ENCODE measurements at places on chromosomes 5 and 9.
A peak's percentile ranks its signal among the peaks of the same experiment; 100 is the strongest.

- DNase-seq: no peak
Observed at GRCh38 chr9:13369431-13369830, 89.9 kb upstream of the MPDZ start.

- peak; percentile 51 for DNase-seq
Observed at GRCh38 chr9:33165263-33166151, 1.6 kb downstream of the B4GALT1 start.

GRCh38 chr9:99431103-99431502, 209.0 kb downstream of the SEC61B start:
- no peak for DNase-seq

GRCh38 chr9:108863891-108864290, 1.8 kb downstream of the ACTL7A start:
- DNase-seq: no peak

- no peak for DNase-seq
Observed at GRCh38 chr9:19162956-19163355, 35.7 kb upstream of the PLIN2 start.

DNA sequence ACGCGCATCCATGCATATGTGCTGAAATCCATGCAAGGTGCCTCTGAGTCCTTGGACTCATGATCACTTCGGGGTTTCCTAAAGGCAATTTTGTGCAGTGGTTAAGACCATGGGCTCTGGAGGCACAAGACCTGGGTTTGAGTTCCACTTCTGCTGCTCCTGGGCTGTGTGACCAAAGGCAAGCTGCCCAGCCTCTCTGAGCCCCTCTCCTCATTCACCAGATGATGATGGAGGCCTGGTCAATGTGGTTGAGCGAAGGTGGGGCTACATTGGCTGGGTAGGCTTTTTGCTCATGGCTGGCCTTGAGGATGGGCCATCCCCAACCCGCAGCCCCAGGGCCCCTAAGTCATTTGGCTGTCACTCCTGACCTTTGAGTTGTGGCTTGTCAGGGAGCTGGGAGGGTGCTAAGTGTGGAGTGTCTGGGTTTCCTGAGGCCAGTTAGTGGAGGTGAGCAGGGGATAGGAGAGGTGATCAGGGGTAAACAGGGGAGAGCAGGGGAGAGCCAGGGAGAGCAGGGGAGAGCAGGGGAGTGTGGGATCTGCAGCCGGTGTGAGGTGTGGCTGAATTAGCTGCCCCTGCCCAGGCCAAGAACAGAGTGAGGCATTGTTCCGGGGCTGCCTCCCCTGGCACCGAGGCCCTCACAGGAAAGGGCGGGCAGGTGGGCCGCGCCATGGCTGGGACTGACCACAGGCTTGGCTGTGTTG, 64.6 kb upstream of the SYNPO start:
- DNase-seq: no peak

- no peak for DNase-seq
Observed at GRCh38 chr9:113569472-113570060, 106.0 kb downstream of the RGS3 start.

- peak; percentile 22 for DNase-seq
Observed at GRCh38 chr5:113119246-113119924, 142.8 kb downstream of the DCP2 start.

- peak; percentile 94 for DNase-seq
Observed at GRCh38 chr9:121267689-121268597, at the start of gene GSN. Gene GSN (plus strand): TSS chr9:121268162. CDS start chr9:121301972, 33,810 bp downstream.

- no peak for DNase-seq
Observed at GRCh38 chr9:121107029-121107428, 32.3 kb downstream of the CNTRL start.

GRCh38 chr9:6068983-6069382, 53.6 kb upstream of the RANBP6 start:
- DNase-seq: no peak

- DNase-seq: no peak
Observed at GRCh38 chr9:136792321-136793085, 1.4 kb downstream of the TMEM141 start.

- no peak for DNase-seq
Observed at GRCh38 chr9:105255421-105255820, 11.0 kb downstream of the SLC44A1 start.

DNA sequence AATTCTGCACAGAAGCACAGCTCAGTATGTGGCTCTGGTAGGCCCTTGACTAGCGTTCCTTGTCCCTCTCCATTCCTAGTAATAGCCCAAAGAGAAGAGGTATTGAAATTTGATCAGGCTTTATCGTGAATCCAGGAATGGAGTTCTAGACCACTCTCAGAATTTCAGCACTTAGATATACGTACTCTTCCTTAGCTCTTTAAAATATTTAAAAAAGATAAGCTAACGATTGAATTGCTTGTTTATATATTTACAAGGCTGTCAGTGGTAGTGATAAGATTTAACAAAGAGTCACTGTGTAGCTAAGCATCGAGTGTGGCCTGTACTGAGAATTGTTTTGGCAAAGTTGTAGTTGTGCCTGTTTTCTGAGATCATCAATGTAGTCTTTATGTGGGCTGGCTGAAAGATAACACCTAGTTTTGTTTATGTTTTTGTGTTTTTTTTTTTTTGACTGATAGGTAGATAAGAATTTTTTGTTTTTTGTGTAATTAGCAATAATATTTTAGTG, 2.5 kb downstream of the KIAA1958 start:
- no peak for DNase-seq

DNA sequence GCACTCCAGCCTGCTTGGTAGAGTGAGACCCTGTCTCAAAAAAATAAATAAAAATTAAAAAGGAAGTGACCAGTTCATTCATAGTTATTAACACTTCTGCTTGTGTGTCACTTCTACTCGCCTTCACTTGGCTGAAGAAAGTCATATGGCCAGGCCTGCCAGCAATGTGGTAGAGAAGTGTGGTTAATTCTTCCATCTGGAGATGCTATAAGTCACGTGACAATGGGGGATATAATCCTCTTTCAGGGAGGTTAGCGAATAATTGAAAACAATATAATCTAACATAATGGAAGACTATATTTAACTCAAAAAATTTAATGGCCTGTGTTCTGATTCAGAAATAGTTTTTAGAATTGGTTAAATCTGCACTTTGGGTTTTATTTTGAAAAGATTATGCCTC, 305.6 kb downstream of the DOCK8 start:
- DNase-seq: no peak

DNA sequence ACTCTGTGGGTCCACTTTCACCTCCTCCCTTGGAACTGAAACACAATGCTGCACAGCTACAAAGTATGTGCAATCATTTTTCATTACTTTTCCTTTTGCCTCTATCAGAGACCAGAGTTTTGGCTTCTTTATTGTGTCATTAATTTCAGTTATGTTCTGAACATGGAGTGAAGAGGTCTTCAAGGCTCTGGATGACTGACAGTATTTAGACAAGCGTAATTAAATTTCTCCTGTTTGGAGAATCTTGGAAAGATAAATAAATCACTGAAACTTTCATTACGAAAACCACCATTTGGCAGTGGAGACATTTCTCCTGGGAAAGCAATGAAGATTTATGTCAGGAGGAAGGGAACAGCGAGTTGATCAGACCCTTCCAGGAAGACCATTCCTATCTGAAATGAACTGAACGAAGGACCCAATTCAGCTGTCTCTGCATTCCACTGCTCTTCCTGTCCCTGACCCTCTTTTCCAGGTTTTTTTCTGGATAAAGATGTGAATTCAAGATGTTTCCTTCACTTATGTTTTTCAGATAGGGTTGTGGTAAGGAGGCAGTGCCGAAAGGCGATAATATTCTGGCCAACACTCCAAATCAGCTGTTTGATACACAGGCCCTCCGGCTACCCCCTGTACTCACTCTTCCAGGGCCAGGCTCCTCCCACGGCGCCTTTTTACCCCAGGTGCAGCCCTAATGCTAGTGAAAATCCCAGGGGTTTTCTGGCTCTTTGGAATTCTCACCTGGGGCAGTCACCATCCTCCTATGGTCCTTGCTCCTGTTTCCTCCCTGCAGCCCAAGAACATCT, 77.2 kb upstream of the OSMR start:
- no peak for DNase-seq

DNA sequence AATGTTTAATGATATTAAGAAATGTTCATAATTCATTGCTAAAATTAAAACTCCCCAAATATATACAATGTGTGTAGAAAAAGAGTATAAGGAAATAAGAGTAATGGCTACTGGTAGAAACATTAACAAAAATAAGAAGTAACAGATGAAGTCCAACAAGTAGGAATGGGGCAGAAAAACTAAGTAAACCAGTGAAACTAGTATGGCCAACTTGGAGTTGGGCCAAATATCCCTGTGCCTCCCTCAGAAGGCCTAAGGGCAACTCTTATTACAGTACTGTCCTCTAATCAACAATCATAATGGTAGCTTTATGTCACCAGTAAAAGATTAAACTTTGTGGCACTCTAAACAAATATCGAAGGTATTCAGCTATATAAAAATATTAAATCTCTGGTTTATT, 93.5 kb downstream of the SSBP2 start:
- DNase-seq: no peak

DNA sequence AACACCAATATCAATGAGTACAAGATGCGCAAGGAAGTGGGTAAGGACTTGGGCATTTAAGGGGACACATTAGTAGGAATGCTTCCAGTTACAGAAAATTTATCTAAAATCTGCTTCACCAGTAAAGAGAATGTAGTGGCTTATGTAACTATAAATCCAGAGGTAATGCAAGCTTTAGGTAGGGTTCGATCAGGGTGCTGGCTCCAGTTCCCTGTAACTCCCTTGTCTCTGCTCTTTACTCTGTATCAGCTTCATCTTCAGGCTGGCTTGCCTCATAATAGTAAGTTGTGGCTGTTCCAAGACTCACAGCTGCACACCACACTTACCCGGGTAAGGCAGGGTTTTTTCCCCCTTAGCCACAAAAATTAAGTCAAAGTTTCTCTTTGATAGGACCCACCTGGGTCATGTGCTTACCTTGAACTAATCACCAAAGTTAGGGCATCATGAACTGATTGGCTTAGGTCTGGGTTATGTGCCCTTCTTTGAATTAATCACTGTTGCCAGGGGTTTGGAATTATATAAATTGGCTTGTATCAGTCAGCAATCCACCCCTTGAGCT, 35.5 kb downstream of the ARHGEF37 start:
- no peak for DNase-seq

DNA sequence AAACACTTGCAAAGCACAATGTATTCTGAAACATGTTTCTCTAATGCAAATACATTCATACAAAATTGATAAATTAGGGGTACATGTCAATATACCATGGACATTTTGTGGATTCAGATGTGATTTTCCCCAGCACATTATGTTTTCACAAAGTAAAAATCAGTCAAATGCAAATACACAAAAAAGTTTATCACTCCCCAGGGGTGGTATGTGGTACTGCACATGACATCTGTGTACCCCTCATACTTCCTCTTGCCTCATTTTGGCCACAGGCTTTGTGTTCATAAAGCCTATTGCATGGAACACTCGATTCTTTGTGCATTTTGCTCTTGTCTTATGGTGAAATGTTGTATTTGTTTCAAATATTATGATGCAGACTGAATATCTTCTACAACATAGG, 116.8 kb upstream of the PDE4D start:
- DNase-seq: no peak

GRCh38 chr9:116080561-116080960, 73.0 kb upstream of the PAPPA start:
- no peak for DNase-seq

GRCh38 chr9:38761339-38761738, 41.4 kb upstream of the FAM240B start:
- DNase-seq: no peak

- DNase-seq: no peak
Observed at GRCh38 chr5:153755913-153756500, 265.5 kb downstream of the GRIA1 start.

- no peak for DNase-seq
Observed at GRCh38 chr9:114016629-114017423, 61.3 kb downstream of the AMBP start.

GRCh38 chr9:130043654-130044623, 950 bp upstream of the FNBP1 start:
- DNase-seq: peak; percentile 56

GRCh38 chr5:111932199-111932598, 175.2 kb upstream of the NREP start:
- DNase-seq: no peak

GRCh38 chr5:57004800-57005199, 52.9 kb upstream of the MIER3 start:
- no peak for DNase-seq

DNA sequence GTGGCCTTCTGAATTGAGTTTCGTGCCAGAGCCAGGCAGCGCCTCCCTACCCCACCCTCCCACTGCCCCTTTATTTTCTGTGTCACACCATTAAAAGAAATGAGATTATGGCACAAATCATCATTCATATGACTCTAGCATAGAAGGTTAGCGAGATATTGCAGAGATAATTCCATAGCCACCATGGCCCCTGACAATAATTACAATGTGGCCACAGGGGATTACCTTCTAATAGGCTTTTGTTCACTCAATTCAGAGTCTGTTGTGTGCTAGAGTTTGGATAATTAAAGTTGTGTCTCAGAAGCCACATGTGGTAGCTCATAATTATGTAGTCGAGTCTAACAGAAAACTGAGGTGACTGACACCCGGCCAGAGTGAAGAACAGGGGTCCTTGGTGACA, 428.1 kb downstream of the ARHGEF28 start:
- DNase-seq: no peak

- DNase-seq: peak; percentile 75
Observed at GRCh38 chr5:9284781-9285307, 261.0 kb downstream of the SEMA5A start.

DNA sequence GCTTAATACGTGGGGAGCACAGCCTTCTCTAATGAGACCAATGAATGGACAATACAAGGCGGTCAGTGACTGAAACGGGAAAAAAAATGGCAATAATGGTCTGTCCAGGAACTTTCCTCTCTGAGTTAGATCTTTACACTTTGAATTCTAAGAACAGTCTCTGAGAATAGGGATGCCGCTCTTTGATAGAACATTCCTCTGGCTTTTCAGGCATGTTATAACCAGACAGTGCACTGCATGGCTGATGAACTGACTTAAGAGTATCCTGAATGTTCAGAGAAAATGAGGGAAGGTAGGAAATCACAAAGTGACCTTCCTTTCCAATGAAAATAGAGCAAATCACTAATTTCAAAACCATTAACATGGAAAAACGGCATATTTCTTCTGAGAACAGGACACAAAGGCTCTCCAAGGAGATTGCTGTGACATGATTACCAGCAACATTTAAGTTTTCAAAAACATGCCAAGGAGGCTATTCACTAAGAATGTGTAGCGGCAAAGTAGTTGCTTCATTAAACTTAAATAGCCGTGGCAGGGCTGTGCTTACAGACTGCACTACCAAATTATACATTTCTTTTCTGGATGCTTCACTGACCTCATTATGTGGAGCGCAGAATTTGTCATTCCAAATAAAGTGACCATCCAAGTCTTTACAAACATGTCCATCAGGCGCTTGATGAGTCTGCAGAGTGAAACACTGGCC, 105.9 kb downstream of the MARCHF3 start:
- no peak for DNase-seq
